Stimulated activated CD8-positive, alpha-beta memory T cell treated with anti-CD3 and anti-CD28 coated beads, Interleukin-15, amount 100 ng/mL, for 48 hours (primary cell): ENCODE measurements at places on chromosomes 3 and 15.

- no peak for DNase-seq
Observed at GRCh38 chr15:39034816-39035215, 470.2 kb upstream of the RASGRP1 start.

GRCh38 chr3:193984876-193985275, 151.1 kb upstream of the HES1 start:
- DNase-seq: no peak

GRCh38 chr15:74827614-74828013, 1.2 kb downstream of the CPLX3 start:
- no peak for DNase-seq

DNA sequence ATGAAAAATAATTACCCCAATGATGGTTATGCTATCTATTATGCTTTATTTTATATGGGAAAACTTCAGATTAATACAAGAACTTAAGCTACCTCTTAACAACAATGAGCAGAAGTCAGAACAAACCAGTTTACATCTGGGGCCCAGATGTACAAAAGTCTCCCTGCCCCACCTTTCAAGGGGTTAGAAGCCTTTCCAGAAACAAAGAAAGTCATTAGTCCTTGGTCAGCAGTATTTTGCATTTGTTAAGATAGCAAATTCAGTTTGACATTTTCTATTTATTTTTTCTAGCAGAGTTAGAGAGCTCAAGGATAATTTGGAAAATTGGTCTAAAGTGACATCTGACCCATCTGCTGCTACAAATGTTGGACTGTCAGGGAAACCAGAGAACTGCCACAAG, 478.7 kb upstream of the UBE2E2 start:
- DNase-seq: no peak

GRCh38 chr3:105317841-105318240, 48.9 kb upstream of the ALCAM start:
- no peak for DNase-seq

- DNase-seq: no peak
Observed at GRCh38 chr3:20218215-20218614, 32.2 kb upstream of the SGO1 start.

- DNase-seq: no peak
Observed at GRCh38 chr3:124513610-124513997, 216.6 kb upstream of the UMPS start.

- DNase-seq: no peak
Observed at GRCh38 chr3:134620476-134621115, 30.2 kb downstream of the KY start.

GRCh38 chr3:168514252-168514651, 418.5 kb upstream of the GOLIM4 start:
- no peak for DNase-seq

DNA sequence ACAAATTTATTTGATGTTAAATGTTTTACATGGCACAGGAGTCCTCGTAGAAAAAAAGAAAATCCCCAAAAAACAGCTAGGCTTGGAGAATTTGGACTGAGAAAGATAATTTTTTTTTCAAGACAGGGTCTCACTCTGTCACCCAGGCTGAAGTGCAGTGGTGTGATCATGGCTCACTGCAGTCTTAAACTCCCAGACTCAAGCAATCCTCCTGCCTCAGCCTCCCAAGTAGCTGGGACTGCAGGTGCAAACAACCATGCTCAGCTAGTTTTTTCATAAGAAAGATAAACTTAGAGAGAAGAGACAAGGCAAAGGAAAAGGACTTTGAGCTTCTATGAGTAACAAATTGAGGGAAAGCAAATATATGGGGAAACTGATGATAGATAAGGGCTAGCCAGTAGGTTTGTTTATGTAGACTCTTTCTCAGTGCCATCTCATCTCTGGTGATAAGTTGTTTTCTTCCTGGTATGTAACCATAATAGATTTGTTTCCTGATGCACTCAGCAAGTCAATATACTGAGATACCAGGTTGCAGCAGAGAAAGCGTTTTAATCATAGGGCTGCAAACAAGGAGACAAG, 13.1 kb upstream of the TRMT10C start:
- no peak for DNase-seq

GRCh38 chr3:196216089-196216564, at the start of gene SLC51A:
SLC51A (plus strand) TSS chr3:196216534; CDS start chr3:196216713, 179 bp downstream.
- DNase-seq: no peak

DNA sequence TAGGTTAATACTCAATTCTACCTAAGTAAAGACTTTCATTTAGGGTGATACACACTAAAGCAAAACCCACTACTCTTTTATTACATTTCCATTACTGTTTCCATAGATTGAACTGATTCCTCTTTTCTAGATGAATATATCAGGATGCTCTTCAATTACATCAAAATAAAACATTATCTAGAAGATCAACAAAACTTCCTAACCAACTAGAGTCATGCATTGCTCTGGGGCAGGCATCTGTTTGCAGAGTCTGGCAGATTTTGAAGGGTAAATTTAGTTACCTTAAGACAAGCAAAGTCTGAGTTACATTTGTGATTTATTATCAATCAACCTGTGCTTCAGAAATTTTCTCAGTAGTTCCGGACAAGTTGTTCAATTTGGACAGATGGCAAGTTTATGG, 117.1 kb downstream of the NEK11 start:
- no peak for DNase-seq

GRCh38 chr3:111864821-111865656, 6.0 kb downstream of the PHLDB2 start:
- no peak for DNase-seq

DNA sequence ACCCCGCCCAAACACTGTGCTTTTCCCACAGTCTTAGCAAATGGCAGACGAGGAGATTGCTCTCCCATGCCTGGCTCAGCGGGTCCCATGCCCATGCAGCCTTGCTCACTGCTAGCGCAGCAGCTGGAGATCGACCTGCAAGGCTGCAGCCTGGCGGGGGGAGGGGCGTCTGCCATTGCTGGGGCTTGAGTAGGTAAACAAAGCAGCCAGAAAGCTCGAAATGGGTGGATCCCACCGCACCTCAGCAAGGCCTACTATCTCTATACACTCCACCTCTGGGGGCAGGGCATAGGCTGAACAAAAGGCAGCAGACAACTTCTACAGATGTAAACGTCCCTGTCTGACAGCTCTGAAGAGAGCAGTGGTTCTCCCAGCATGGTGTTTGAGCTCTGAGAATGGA, 27.2 kb upstream of the WDR5B start:
- no peak for DNase-seq

DNA sequence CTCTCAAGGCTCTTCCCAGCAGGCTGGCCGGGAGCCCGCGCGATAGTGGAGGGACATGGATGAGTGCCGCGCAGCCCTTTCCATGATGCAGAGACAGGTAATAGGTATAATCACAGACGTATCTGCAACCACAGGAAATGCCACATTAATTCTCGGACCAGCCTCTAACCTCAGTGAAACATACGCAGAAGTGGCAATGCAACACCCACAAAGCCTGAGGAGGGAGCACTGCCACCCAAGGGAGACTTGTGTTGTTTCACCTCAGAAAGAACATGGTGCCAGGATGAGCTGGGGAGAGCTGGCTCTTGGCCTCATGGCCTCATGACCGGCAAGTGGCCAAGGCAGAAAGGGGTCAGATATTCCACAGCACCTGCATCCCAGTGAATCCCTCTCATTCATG, 39.0 kb downstream of the PGPEP1L start:
- no peak for DNase-seq

GRCh38 chr3:119508172-119508845, 10.0 kb downstream of the TIMMDC1 start:
- no peak for DNase-seq

- DNase-seq: no peak
Observed at GRCh38 chr15:86077070-86077469, 2.6 kb upstream of the AGBL1 start.

- no peak for DNase-seq
Observed at GRCh38 chr15:92425578-92426225, 32.0 kb downstream of the ST8SIA2 start.

DNA sequence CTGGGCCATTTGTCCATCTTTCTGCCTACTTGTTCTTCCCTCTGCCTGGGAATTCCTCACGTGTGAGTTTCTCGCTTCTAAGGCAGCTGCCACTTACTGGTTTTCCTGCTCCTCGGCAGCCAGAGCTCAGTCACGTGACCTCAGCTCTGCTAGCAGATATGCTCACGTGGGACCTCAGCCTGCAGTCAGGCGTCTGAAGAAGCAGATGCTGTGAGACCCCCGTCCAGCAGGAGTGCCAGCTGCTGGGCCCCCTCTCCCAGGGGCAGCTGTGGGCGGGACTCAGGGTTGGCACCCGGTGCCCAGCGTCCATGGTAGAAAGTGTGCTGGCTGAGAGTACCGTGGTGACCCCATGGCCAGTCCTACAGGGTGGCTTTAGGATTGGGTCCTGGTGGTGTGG, 161.3 kb upstream of the TLE3 start:
- DNase-seq: no peak

- DNase-seq: no peak
Observed at GRCh38 chr3:142894493-142894892, 5.6 kb upstream of the PCOLCE2 start.

GRCh38 chr15:56428821-56429458, 36.0 kb downstream of the MNS1 start:
- DNase-seq: no peak

- DNase-seq: no peak
Observed at GRCh38 chr3:115359536-115359935, 212.4 kb upstream of the ZBTB20 start.

GRCh38 chr3:98754483-98754882, 8.7 kb upstream of the ST3GAL6 start:
- DNase-seq: no peak

DNA sequence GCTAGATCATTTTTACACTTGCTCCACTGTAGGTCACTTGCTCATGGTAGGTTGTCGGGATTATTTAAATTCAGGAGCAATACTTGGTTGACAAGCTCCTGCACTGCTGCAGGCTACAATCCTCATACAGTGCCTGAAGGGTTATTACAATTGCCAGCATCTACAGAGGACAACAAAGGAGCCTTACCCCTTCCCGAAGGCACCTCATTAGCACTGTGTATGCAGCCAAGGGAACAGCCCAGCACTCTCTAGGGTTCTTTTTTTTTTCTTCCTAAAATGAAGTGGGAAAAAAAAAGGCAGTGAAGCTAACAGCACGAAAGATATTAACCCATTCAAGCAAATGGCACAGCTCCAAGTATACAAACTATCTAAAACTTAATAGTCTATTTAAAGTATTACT, 142.7 kb downstream of the ULK4 start:
- no peak for DNase-seq

DNA sequence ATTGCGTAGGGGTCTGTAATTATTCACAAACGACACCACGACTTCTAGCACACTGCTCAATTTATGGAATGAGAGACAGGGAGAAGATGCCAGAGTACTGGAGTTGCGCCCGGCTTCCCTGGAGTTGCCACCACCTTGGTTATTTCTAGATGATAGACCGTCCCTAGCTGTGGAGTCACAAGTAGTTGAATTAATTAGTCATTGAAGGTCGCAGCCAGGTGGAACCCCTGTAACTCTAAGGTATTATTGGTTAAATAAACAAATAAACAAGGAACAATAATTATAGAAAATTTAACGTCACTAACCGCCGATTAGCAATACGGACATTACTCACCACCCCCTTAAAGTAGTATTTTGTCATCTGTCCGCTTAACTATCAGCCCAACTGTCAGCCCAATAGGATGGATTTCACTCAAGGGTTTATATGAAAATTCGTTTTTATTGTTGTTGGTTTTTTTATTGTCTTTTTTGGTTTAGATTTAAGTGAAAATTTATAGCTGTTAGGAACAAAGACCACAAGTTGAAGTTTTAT, 911 bp upstream of the AZI2 start:
- DNase-seq: no peak

DNA sequence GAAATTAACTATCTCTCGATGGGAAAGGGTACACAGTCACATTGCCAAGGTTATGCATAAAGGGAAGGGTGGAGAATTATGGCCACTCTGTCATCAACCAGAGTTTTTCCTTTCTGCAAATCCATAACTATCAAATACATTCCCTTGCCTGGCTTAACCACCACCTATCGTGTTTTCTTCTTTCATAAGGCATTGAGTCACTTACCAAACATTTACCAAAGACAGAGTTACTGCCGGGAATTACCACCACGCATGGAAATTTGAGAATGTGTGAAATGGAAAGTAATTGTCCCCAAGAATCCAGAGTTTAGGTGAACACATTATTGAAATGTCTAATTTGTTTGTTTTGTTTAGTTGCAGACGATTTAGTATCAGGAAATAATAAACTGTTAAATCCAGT, 134.3 kb upstream of the LRRN1 start:
- DNase-seq: no peak

GRCh38 chr3:104323226-104323625, 1043.5 kb upstream of the ALCAM start:
- DNase-seq: no peak

DNA sequence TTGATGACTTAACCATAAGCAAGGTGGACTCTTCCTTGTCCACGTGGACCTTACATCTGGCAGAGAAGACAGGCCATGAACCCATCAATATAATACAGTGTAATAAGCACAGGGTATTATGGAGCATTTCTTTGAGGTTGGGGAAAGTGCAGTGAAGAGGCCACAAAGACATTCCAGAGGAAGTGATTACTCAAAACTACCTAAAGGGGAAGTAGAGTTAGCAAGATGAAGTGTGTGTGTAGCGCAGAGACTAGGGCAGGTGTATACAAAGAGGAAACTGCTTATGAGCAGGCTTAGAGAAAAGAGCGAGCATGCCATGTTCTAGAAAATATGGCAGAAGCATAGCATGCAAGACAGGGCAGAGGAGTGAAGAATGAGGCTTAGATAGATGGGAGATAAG, 17.9 kb downstream of the CP start:
- DNase-seq: no peak

GRCh38 chr3:156218353-156218744, 98.0 kb downstream of the KCNAB1 start:
- no peak for DNase-seq

- DNase-seq: no peak
Observed at GRCh38 chr15:84400820-84401219, 165.2 kb downstream of the GOLGA6L4 start.

DNA sequence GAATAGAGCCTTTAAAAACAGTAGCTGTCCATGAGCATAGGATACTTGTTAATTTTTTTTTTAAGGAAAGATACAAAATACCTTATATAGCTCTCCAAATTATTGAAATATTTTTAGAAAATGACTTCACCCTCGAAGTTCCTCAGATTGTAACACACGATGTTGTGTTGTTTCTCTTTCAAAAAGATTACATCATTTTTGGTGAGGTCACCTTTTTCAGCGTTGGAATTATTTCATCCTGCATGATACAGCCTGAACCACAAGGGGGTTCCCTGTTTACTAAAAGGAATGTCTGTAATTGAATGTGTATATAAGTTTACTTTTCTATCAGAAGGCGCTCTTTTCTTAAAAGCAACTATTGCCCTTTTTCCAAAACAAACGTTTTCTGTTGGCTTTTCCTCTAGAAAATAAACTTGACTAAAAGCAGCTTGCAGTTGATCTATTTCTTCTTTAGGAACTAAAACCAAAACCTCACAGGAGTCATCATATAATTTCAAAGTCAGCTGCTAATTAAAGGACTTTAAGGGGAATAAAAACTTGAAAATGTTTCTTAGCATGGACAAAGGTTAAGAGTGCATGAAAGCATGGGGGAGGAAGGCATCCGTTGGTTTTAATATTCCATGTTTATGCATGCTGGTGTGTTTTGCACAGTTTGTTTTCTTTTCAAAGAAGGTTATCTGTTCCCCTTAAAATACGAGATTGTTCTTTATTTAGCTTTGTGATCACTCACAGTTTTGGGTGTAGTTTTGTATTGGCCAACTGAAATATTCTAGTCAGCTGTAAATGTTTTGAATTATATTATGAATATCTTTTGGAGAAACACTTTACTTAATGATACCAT, 29.4 kb downstream of the LYSMD4 start:
- no peak for DNase-seq

- DNase-seq: no peak
Observed at GRCh38 chr3:53169045-53169831, 8.2 kb downstream of the PRKCD start.
